ENCODE measurements at places on chromosomes 3 and 15.
A peak's percentile ranks its signal among the peaks of the same experiment; 100 is the strongest.

- no peak for DNase-seq
Observed at GRCh38 chr3:105853801-105854432, 14.9 kb downstream of the CBLB start.

GRCh38 chr3:73401059-73401458 lies 223.7 kb downstream of the PDZRN3 start:
- DNase-seq, result no peak

- no peak for DNase-seq
Observed at GRCh38 chr3:183490653-183491052, 62.2 kb upstream of the MCF2L2 start.

GRCh38 chr3:197362081-197362480 lies 63.7 kb upstream of the DLG1 start:
- DNase-seq, result no peak

DNA sequence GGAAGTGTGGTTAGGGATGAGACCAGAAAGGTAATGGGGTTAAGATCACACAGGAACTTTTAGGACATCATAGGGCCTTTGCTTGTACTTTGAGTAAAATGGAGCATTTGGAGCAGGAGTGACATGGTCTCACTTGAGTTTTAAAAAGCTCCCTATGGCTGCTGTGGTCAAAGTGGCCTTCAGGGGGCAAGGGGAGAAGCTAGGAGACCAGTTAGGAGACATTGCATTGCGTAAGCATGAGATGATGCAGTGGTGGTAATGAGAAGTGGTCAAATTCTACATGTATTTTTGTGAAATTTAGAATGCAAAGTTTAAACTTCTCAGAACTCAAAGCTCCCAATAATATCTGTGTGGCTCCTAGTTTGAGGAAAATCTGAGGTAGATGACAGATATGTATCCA lies 27.9 kb downstream of the MED12L start:
- DNase-seq, result no peak

DNA sequence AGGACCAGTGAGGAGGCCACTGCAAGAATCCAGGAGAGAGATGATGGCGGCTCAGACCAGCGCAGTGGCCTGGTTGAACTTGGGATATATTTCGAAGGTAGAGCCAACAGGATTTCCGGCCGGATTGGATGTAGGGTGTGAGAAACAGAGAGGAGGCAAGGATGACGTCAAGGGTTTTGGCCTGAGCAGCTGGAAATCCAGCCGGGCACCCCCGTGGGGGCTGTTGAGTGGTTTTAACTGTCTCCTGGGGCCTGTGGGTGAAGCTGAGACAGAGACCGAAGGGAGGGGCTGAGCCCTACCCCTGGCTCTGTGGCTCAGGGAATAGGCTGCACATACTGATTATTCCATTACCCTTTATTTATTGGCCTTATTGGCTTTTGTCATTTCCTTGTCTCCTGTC lies 45.7 kb downstream of the EXOG start:
- no peak for DNase-seq

- DNase-seq, result no peak
Observed at GRCh38 chr3:33461097-33461496, 20.9 kb upstream of the UBP1 start.

GRCh38 chr3:184377374-184377773 lies 633 bp downstream of the THPO start:
- no peak for DNase-seq

DNA sequence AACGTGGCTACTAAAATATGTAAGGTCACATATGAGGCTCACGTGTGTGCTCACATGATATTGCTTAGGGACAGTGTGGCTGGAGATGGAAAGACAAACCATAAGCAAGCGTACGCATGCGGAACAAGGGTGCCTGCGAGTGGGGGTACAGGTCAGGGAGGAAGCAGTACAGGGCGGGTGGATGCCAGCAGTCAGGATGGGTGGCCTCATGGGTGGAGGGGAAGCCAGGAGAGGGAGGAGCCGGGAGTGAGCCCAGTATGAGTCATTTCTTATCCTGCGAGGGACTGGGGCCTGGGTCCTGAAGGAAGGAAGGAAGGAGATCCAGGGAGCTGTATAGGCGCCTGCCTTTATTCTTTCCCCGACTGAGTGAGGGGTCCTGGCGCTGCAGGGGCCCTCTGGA lies 42.0 kb upstream of the CGNL1 start:
- no peak for DNase-seq

GRCh38 chr3:39668420-39668819 lies 141.0 kb upstream of the MYRIP start:
- DNase-seq, result no peak

DNA sequence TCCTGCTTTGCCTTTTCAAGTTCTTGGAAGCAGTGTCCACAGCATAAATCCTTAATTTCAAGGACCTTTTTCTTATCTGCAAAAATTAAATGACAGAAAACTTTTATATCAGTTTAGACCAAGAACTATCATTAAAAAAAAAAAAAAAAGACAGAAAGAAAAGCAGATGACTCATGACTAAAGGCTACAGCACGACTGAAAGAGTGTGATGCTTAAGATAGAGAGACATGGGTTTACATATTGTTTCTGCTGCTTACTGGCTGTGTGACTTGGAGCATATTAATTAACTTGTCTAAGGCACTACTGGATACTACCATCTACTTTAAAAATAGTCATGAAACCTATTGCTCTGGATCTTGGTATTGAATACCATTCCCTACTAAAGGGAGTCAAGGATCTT lies 62.3 kb downstream of the CEP152 start:
- DNase-seq, result no peak

DNA sequence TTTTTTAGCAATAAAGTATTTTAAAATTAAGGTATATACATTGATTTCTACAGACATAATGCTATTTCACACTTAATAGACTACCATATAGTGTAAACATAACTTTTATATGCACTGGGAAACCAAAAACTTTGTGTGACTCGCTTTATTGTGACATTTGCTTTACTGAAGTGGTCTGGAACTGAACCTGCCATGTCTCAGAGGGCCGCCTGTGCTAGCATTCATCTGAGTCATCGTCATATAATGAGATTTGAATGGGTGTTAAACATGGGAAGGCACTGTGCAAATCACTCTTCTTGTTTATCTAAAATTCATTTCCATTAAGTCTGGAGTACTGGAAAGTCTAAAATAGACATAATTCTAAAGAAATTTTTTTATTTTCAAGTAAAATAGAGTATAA lies 12.9 kb downstream of the EIF2AK4 start:
- DNase-seq, result no peak

GRCh38 chr15:99322643-99323405 lies 71.5 kb downstream of the LRRC28 start:
- DNase-seq, result no peak

GRCh38 chr3:37290551-37290950 lies 116.2 kb upstream of the LRRFIP2 start:
- no peak for DNase-seq

- peak; percentile 35 for DNase-seq
Observed at GRCh38 chr3:112973325-112974177, 1.4 kb downstream of the CD200R1 start.
